Activated CD8-positive, alpha-beta memory T cell treated with anti-CD3 and anti-CD28 coated beads for 1 hour (primary cell): ENCODE measurements at places on chromosomes 6 and 20.

GRCh38 chr6:147132889-147133288, 71.3 kb upstream of the STXBP5 start:
- no peak for DNase-seq

DNA sequence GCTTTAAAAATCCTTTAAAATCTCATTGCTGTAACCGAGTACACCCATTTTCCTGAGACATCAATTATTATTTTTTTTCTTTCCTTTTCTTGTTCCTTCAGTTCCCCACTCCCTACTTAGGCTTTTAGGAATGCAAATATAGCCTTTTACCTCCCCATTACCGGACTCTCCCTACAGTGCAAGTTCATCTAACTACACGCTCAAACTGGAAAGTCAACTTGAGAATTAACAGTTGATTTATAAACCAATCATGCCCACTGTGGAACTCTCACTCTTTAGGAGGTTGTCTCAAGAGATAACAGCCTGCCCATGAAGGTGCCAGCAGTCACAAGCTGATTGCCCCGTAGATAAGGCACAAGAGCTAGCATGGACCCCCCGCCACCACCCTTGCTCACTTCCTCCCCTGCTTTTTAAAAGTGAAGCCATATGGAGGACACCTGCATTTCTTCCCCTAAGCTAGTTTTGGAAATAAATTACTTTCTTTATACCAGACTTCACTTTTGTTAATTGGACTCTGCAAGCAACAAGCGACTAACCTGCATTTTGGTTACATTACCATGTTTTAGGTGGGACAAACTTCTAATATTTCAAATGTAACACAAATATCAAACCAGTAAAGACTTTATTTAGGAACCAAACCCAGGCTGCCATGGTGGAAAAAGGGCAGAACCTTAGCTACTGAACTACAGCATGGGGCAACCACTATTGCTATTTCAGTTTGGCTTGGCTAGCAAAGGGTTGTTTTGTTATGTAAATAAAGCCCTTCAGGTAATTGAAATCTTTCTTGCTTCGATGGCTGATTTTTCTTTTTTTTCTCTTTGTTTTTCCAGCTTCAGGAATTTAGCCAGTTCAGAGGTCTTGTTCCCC, 34.9 kb downstream of the UBD start:
- no peak for DNase-seq

GRCh38 chr6:34508425-34508824, 42.5 kb downstream of the PACSIN1 start:
- DNase-seq = no peak

DNA sequence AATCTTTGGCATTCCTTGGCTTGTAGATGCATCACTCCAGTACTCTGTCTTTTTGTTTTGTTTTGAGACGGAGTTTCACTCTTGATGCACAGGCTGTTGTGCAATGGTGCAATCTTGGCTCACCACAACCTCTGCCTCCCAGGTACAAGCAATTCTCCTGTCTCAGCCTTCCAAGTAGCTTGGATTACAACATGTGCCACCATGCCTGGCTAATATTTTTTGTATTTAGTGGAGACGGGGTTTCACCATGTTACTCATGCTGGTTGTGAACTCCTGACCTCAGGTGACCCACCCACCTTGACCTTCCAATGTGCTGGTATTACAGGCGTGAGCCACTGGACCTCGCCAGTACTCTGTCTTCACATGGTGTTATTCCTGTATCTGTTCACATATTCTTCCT, 35.8 kb upstream of the LGSN start:
- no peak for DNase-seq

- DNase-seq = no peak
Measured at GRCh38 chr6:27825025-27825793, 87.0 kb downstream of the OR2B2 start.

GRCh38 chr6:165641672-165642156, 21.3 kb downstream of the PDE10A start:
- DNase-seq = no peak

DNA sequence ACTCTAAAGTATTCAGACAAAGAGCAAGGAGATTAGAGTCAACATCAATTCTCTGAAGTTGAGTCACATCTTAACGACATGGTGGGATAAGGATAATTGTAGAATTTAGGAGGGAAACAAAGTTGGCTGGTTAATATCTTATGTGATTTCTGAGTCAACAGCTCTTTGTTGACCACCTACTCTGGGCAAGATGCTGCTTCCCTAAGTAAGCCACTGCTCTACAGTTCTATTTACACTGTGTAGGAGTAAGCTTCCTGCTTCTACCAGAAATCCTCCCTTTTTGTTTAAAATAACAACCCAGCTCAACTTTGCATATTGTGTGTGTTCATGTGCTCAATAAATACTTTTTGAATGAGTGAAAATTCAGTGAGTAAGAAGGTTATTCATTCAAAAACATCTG, 3.1 kb downstream of the HS3ST5 start:
- DNase-seq = no peak

DNA sequence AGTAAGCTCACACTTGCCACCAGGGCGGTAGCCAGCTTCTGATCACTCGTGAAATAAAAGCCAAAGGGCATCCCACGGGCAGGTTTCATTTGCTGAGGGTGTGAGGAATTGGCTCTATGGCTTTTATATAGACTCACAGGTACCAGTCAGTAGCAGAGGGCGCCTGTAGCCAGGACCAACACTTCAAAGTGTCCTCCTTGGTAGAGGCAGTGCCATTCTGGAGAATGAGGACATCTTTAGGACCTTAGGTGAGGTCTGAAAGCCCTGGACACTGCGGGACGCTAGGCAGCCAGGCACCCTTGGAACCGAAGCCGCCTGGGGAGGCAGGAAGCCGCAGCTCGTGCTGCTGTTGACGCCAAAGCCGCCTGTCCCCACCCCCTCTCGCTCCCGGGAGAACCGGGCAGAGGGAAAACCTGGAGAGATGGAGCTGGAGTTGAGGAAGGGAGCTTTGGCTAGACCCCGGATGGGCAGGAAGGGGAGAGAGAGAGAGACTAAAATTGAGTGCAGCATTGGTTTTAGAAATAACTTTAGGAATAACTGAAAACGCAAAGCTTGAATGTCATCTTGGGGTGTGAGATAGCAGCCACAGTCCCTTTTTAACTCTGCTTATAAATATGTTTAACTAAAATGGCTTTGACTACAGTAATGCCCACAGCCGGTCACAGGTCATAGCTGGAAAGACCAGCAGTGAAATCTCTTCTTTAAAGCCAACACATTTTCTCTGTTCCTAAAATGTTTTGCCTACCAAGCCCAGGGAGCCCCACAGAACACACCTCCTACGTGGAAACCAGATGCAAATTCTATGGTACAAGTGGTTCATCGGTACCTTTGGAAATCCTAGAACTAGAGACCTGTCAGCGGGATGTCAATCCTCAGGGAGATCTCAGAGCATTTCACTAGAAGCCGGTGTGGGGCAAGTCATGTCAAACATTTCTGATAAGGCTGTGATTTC, 128.5 kb upstream of the CDYL start:
- no peak for DNase-seq

- DNase-seq = no peak
Measured at GRCh38 chr6:89597988-89598387, 40.6 kb downstream of the LYRM2 start.

DNA sequence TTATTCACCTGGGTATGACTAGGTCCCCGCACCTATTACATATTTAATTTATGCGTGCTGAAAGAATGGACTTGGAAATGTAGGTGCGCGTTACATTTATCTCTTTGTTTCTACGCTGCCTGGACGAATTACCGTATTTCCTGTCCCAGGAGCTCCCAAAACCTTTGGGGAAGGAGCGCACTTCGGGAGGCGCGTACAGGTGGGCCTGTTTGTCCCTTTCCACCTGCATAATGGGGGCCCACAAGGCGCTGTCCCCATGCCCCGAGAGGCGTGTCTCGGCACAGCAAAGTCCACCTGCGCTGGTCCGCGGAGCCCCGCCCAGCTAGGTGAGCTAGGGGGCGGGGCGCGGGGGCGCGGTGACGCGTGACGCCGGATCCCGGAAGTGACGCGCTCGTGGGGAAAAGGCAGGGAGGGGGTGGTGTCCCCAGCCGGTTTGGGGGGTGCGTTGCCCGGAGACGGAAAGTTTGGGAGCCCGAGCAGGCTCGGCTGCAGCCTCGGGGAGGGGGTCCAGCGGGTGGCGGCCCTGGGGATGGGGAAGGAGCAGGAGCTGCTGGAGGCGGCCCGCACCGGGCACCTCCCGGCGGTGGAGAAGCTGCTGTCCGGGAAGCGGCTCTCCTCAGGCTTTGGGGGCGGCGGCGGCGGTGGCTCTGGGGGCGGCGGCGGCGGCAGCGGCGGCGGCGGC, at the start of gene ANKS1A:
Gene ANKS1A, plus strand, starts transcription at position 382 of the 682 bp plus-strand sequence. Its CDS starts 148 bp downstream, at position 530.
- DNase-seq = peak; percentile 80

DNA sequence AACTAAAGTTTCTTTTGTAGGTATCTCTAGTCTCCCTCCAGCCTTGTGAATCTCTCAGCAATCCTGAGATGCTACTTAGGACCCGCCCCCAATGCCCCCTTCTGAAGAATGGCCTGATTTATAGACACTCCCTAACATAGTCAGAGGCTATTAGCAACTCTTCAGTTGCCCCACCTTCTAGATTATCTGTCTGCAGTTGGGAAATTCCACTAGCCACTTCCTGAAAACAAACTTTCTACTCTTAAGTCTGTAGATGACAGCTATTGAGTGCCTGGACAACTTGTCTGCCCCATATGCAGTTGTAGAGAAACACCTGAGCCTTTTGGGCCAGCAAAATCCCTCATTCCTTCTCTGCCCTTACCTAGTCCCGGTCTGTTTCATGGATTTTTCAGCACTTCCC, 188.2 kb upstream of the PREP start:
- DNase-seq = no peak

DNA sequence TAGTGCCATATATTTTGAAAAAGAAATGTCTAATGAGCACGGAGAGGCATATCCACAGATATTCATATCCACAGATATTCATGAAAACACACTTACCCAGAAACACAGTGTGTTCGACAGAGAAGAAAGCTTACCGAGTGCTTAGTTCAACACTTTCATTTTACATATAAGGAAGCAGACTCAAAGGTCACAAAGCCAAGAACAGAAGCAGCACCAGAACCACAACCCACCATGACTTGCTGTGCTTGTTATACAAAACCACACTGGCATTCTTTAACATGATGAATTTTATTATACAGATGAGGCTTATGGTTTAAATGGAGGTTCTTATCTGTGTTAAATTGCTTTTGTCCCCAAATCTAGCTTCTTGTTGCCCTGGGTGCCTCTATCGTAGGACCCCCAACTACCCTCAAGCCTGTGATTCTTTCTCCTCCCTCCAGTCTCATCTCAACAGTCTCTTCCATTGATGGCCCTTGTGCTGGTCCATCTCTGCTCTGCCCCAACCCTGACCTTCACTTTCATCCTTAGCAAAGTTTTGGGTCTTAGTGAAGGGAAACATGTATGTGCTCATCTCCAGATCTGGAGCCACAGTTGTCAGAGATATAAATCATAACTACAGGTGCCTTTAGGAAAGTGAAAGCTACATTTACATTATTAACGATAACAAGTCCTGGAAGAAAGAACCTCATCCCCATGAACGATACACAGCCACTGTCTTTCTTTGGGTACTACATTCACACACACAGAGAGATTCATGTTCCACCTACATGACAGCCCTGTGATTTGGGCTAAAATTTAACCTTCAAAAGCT, 40.0 kb downstream of the SF3B5 start:
- DNase-seq = no peak

- DNase-seq = no peak
Measured at GRCh38 chr6:151475653-151476523, 17.9 kb upstream of the CCDC170 start.

DNA sequence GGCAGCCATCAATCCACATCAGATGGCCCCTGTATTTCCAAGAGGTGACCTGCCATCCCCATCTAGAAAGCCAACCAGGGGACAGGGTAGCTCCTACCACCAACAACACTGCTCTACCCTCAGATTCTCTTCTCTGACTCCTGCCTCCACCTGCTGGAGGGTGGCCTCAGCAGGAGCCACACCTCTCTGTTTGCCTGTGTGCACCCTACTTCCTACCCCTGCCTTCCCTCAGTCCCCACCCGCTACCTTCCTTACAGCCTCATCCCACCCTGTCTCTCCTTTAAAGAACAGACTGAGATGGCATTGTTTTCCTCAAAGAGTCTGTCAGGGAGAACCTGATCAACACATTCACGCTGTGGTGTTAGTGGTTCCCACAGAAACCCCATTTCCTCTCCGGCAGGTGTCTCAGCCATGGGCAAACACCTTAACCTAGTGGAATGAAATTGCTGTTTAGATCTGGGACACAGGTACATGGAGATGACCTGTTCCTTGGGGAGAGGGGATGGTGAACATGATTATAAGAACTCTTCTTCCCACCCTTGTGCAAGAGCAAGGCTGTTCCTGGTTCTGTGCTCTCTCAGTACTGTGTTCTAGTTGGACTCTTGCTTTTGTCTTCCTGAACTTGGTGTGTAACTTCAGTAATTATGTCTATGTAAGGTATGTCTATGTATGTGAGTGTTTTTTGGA, 1.8 kb downstream of the ENTPD6 start:
- DNase-seq = no peak
